Liver (tissue), 10 donors: ENCODE measurements at places on chromosomes 5 and 9. TPM values are rescaled to one million over a fixed set of nuclear protein-coding genes. Genes with fewer than 3 reads are reported as not detected.

The CDC14B gene
- total RNA-seq = 33.3 TPM

The CACNA1B gene
- under 0.01 TPM for total RNA-seq

The TEX48 gene
- total RNA-seq = not detected

DNA sequence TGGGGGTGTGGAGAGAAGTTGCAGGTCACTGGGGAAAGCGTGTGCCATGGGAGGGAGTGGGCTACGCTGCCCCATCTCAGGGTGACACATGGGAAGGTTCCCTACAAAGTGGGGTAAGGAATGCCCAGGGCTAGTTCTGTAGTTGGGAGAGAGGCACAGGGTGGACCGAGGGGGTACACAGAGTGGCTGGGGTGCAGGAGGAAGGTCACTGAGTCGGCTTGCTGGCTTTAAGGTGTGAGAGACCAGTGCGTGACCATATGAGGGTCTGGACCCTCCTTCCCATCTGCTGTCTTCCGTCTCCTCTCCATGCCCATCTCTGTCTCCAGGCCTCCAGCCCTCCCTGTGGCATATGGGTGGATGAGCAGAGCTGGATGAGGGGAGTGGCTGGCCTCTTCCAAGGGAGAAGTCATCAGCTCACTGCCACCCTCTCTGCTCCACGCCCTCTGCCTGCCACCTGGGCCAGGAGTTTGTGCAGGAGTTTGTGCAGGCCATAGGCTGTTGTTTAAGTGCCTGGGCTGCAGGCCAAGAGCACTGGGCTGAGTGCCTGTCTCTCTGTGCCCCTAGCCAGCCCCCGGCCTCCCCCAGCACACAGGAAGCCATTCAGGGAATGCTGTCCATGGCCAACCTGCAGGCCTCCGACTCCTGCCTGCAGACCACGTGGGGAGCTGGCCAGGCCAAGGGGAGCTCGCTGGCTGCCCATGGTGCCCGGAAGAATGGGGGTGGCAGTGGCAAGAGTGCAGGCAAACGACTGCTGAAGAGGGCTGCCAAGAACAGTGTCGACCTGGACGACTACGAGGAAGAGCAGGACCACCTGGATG is 96.8 kb downstream of the PHF2 start:
- no peak overlapping the region for H3K27ac ChIP-seq
- peak; percentile 27 for DNase-seq
- no peaks in the 10 kb centered on the region for H3K27me3 ChIP-seq
- peaks cover 6% of the 10 kb centered on the region for H3K36me3 ChIP-seq

DNA sequence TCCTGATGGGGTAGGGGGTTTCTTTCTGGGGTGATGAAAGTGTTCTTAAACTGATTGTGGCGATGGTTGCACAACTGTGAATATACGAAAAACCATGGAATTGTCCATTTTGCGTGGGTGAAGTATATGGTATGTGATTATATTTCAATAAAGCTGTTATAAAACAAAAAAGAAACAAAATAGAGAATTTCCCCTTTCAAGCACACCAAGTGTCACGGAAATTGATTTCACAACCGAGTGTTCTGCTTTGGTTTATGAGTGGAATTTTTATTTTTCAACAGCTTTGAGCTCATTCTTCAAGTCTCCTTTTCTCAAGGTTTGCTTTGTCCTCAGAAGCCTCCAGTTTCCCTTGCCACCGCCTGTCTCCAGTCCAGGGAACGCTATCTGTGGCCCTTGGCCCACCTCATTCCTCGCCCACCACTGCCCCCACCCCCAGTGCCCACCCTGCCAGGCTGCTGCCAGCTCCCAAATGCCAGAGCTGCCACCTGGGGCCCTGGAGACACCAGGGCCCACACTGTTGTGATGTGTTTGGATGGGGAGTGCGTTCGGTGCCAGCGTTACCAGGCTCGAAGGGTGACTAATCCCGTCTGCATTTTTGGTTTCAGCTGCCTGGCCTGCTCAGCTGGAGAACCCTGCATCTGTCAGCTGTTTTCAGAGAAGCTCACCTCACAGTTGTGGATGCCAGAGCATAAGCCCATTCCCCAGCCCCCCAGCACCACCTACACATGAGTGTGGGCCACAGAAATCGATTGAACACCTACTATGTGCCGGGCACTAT is 30.4 kb downstream of the DUSP1 start:
- H3K36me3 ChIP-seq = no peaks in the 10 kb centered on the region
- H3K4me3 ChIP-seq = no peak overlapping the region
- H3K4me1 ChIP-seq = no peaks in the 10 kb centered on the region
- no peaks in the 10 kb centered on the region for H3K27me3 ChIP-seq
- DNase-seq = no peak

DNA sequence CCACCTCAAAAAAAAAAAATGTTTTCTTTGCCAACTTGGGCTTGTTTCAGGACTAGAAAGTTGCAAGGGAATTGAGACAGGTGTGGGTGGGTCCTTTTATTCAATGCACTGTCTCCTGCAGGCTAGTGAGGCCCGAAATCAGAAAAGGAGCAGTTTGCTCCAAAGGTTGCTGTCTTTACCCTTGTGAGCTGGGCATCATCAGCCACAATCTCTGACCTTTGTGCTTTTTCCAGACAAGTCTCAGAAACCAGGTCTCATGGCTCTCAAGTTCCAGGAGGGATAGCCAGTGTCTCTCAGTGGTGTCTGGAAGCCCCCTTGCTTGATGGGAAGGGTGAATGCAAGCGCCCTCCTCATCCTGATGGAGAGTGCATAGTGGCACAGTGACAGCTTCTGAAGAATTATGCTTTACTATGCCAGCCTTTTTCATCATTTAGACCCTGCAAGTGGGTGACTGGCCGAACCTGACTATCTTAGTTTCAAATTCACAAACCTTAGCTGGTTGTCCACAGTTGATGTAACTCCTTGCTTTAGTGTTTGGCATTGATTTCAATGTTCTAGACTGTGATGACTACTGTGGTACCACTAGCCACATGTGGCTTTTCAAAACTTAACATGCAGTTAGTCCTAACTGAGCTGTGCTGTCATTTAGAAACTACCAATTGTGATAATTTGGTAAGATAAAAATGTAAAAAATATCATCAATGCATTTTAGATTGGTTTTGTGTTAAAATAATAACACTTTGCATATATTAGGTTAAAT is 468.6 kb downstream of the GADD45G start:
- no peaks in the 10 kb centered on the region for H3K4me1 ChIP-seq
- no peak overlapping the region for H3K27ac ChIP-seq
- no peak for DNase-seq
- no peak overlapping the region for H3K4me3 ChIP-seq
- H3K36me3 ChIP-seq = no peaks in the 10 kb centered on the region

DNA sequence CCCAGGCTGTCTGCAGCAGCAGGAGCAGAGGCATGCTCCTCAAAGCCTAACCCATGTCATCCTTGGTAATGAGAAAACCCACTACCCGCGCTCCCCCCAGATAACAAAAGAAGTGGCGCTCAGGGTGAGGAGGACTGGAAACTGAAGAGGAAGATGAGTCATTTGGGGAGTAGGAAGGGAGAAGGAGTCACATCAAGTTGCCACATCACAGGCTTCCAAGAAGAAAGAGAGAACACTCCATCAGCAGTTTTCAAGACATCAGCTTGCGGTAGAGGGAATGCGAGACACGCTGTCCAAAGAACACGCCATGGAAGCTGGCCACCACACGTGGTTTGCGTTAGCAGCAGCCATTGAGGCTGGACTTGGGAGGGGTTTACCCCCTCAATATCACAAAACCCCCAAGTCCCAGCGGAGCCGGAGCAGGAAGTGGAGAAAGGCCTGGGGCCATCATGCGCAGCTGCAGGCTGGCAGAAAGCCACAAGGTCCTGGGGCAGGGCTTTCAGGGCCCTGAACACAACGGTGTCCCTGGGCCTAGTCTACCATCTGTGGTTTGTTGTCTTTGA is 41.5 kb downstream of the SH3PXD2B start:
- no peak for DNase-seq
- peaks cover 20% of the 10 kb centered on the region for H3K4me1 ChIP-seq
- no peaks in the 10 kb centered on the region for H3K27me3 ChIP-seq
- H3K36me3 ChIP-seq = no peaks in the 10 kb centered on the region

GRCh38 chr9:135321580-135321979 is 158.0 kb upstream of the PPP1R26 start:
- H3K4me3 ChIP-seq = no peak overlapping the region
- no peaks in the 10 kb centered on the region for H3K27me3 ChIP-seq
- no peak overlapping the region for H3K27ac ChIP-seq
- no peaks in the 10 kb centered on the region for H3K36me3 ChIP-seq
- DNase-seq = no peak

GRCh38 chr5:31078956-31079355 is 114.5 kb upstream of the CDH6 start:
- no peak overlapping the region for H3K4me3 ChIP-seq
- no peak for DNase-seq
- H3K27ac ChIP-seq = no peak overlapping the region
- H3K4me1 ChIP-seq = no peaks in the 10 kb centered on the region
